Islet precursor cell (in vitro differentiated cells): ENCODE measurements at places on chromosomes 4 and X.

- DNase-seq: no peak
Observed at GRCh38 chrX:14022019-14022418, 7.7 kb downstream of the GEMIN8 start.

GRCh38 chr4:72471816-72472215, 97.2 kb downstream of the ADAMTS3 start:
- DNase-seq: no peak

- peak; percentile 80 for DNase-seq
Observed at GRCh38 chr4:109408711-109409110, 24.9 kb upstream of the SEC24B start.

GRCh38 chrX:133786382-133786781, 199.0 kb downstream of the GPC3 start:
- DNase-seq: no peak

DNA sequence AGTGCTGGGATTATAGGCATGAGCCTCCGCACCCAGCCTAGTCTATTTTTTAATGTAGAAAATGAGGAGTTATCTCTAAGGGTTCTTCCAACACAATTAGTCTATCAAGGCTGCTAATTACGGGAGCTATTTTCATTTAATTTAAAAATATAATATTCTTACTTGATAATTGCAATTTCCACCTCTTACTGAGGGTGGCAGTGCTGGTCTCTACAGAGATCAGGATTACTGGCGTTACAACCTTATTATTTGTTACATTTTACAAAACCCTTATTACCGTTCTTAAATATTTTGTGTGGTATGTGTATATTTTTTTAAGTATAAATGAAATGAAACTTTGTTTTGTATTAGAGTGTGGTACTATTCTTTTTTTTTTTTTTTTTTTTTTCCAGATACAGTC, 17.6 kb upstream of the GK start:
- no peak for DNase-seq

- no peak for DNase-seq
Observed at GRCh38 chr4:84146300-84146959, 352.7 kb downstream of the NKX6-1 start.
